ENCODE measurements at places on chromosomes 3 and 15.

DNA sequence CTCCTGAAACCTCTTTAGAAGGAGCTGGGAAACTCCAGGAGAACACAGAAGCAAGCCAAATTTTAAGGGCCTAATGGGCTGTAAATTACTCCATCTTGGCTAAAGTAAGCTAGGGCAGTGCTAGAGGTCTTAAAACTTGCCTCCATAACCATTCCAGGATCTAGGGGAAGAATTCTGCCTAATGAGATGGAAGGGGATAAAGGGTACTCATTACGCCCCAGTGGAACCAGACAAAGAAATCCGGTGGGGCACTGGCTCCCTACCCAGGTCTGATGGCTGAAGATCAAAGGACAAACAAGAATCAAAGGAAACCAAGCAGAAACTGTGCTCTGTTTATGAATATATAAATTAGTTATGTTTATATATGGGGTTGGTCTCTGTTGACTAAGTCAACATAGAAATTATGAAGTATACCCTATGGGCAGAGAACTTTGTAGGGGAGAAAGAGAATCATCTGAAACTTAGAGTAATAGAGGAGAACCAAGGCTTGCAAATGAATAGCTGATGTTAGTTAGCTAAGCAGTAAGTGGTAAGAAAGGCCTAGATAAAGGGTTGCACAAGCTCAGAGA is 57.8 kb downstream of the NCEH1 start:
- DNase-seq: no peak
- H3K4me1 ChIP-seq: peaks cover 5% of the 10 kb centered on the region
- no peak overlapping the region for H3K27ac ChIP-seq
- no peaks in the 10 kb centered on the region for H3K27me3 ChIP-seq
- no peaks in the 10 kb centered on the region for H3K36me3 ChIP-seq

- no peaks in the 10 kb centered on the region for H3K4me1 ChIP-seq
- H3K36me3 ChIP-seq: no peaks in the 10 kb centered on the region
- DNase-seq: no peak
- no peak overlapping the region for H3K4me3 ChIP-seq
Measured at GRCh38 chr15:66115568-66116206, 137.9 kb downstream of the MEGF11 start.

- H3K4me1 ChIP-seq: peaks cover 75% of the 10 kb centered on the region
- peaks cover 25% of the 10 kb centered on the region for H3K36me3 ChIP-seq
- peak overlapping the region; percentile 30 for H3K27ac ChIP-seq
- DNase-seq: no peak
Measured at GRCh38 chr3:152264378-152264777, 4.4 kb upstream of the MBNL1 start.

DNA sequence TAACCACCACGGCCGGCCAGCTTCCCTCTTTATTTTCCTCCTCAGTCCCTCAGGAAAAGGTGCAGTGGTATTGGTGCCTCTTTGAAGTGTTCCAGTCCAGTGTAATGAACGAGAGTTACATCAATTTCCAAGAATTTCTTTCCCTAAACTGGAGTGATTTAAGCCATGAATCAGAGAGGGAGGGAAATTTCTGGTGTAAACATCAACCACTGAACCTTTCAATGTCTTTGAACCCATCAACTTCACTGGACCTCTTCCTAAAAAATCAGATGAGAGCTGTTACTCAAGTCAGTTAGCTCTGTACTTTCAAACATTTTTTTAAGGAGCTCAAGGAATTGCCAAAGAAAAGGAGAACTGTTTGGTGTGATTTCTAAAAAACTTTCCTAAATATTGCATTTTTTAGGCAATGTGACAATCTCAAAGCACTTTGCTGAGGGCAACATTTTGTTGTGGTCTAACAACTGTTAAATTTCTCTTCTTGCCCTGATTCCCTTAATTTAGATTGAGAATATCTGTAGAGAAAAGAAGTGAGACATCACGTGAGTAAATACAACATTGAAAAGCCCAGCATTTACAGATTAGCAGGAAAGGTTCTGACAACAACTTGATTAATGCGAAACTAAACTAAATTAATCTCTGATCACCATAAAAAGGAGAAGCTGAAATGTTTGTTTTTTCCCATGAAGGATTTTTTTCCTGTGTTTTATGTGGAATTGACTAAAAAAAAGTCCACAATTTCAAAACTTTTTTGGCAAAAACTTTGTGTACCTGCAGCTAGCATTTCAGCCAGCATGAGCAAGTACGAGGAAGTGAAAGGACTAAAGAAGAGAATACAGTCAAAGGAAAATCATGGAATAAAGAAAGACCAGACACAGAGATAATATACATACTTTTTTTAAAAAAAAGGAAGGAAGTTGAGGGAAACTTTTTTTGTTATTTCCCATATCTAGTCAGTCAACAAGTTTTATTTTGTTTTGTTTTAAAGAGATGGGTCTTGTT is 9.1 kb upstream of the DAZL start:
- no peak overlapping the region for H3K4me3 ChIP-seq
- no peak for DNase-seq
- H3K4me1 ChIP-seq: no peaks in the 10 kb centered on the region
- no peaks in the 10 kb centered on the region for H3K27me3 ChIP-seq

- no peaks in the 10 kb centered on the region for H3K36me3 ChIP-seq
- H3K4me3 ChIP-seq: no peak overlapping the region
- no peak overlapping the region for H3K27ac ChIP-seq
- peaks cover 18% of the 10 kb centered on the region for H3K4me1 ChIP-seq
Measured at GRCh38 chr3:17686613-17687012, 55.8 kb downstream of the TBC1D5 start.

Data from central memory CD8-positive, alpha-beta T cell (primary cell).